ENCODE measurements at places on chromosomes 3 and 15. TPM values are rescaled to one million over a fixed set of nuclear protein-coding genes. Genes with fewer than 3 reads are reported as not detected.

BNC1 gene
- 0.93 TPM for polyA plus RNA-seq

CCDC9B gene
- polyA plus RNA-seq, result 22.8 TPM

GRCh38 chr3:28590860-28591259 lies 242.2 kb upstream of the AZI2 start:
- no peak for DNase-seq

- no peak for DNase-seq
These were observed 162.9 kb downstream of the RYR3 start for GRCh38 chr15:33473714-33474113.

- no peak for DNase-seq
These were observed 1.2 kb upstream of the SHISA5 start for GRCh38 chr3:48505146-48505545.

GRCh38 chr3:94544131-94544789 lies 481.4 kb downstream of the NSUN3 start:
- no peak for DNase-seq

All from lung (tissue), 17 donors.